Gastrocnemius medialis (tissue), 4 donors: ENCODE measurements at places on chromosomes 13 and 19.

- H3K4me3 ChIP-seq, result no peak overlapping the region
- H3K27me3 ChIP-seq, result no peaks in the 10 kb centered on the region
- no peak overlapping the region for H3K27ac ChIP-seq
Measured at GRCh38 chr19:9075064-9075949, 11.6 kb upstream of the OR1M1 start.

GRCh38 chr13:59495936-59496512, 667.7 kb downstream of the DIAPH3 start:
- no peak overlapping the region for H3K27ac ChIP-seq
- H3K4me3 ChIP-seq, result no peak overlapping the region
- H3K27me3 ChIP-seq, result no peaks in the 10 kb centered on the region
- DNase-seq, result no peak
- H3K4me1 ChIP-seq, result peaks cover 10% of the 10 kb centered on the region

GRCh38 chr19:16825312-16826052, 3.7 kb upstream of the SIN3B start:
- no peaks in the 10 kb centered on the region for H3K36me3 ChIP-seq
- peaks cover 24% of the 10 kb centered on the region for H3K4me1 ChIP-seq
- H3K4me3 ChIP-seq, result peak overlapping the region; percentile 46
- peak overlapping the region; percentile 67 for H3K27ac ChIP-seq
- peak; percentile 23 for DNase-seq

GRCh38 chr19:51820831-51821446, 26.0 kb downstream of the FPR3 start:
- DNase-seq, result no peak
- no peak overlapping the region for H3K4me3 ChIP-seq
- H3K27me3 ChIP-seq, result no peaks in the 10 kb centered on the region
- H3K36me3 ChIP-seq, result no peaks in the 10 kb centered on the region
- no peaks in the 10 kb centered on the region for H3K4me1 ChIP-seq

- no peaks in the 10 kb centered on the region for H3K36me3 ChIP-seq
- no peaks in the 10 kb centered on the region for H3K27me3 ChIP-seq
- peaks cover 16% of the 10 kb centered on the region for H3K4me1 ChIP-seq
- DNase-seq, result no peak
- peak overlapping the region; percentile 9 for H3K27ac ChIP-seq
Measured at GRCh38 chr13:44876782-44877324, 112.4 kb downstream of the NUFIP1 start.

- H3K4me1 ChIP-seq, result no peaks in the 10 kb centered on the region
- no peaks in the 10 kb centered on the region for H3K27me3 ChIP-seq
- no peaks in the 10 kb centered on the region for H3K36me3 ChIP-seq
- no peak overlapping the region for H3K27ac ChIP-seq
- no peak overlapping the region for H3K4me3 ChIP-seq
- DNase-seq, result no peak
Measured at GRCh38 chr13:42494157-42494556, 79.8 kb upstream of the TNFSF11 start.

DNA sequence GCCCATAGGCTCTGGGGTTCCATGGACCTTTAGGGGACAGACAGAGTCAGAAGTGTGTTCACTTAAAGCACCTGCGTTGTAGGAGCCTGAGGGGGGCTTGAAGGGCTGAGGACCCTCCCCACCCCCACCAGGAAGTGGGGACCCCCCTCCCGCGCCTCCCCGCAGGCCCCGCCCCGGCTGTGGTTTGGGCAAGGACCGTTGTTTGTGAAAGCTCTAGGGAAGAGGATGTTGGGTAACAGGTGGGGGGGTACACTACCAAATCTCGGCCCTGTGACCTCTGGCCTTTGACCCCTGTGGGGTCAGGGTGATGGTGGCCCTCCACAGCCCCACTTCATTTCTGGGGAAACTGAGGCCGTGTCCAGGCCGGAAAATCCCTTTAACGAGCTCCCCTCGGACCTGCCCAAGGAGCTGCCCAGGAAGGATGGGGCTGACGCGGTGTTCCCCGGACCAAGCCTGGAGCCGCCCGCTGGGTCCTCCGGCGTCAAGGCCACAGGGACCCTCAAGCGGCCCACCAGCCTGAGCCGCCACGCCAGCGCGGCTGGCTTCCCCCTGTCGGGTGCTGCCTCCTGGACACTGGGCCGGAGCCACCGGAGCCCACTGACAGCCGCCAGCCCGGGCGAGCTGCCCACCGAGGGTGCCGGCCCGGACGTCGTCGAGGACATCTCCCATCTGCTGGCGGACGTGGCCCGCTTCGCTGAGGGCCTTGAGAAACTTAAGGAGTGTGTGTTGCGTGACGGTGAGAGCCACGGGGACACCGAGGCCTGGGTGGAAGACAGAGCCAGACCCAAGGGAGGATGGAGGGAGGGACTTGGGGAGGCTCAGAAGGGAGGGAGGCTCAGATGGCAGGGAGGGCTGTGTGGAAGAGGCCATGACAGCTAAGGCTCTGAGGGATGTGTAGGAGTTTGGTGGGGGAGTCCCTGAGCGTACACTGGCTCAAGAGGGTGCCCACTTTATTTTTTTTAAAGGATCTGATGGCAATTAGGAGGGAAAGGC, 1.3 kb downstream of the ARHGAP45 start:
- no peak for DNase-seq
- H3K27me3 ChIP-seq, result peaks cover 57% of the 10 kb centered on the region
- no peaks in the 10 kb centered on the region for H3K36me3 ChIP-seq
- no peak overlapping the region for H3K27ac ChIP-seq

DNA sequence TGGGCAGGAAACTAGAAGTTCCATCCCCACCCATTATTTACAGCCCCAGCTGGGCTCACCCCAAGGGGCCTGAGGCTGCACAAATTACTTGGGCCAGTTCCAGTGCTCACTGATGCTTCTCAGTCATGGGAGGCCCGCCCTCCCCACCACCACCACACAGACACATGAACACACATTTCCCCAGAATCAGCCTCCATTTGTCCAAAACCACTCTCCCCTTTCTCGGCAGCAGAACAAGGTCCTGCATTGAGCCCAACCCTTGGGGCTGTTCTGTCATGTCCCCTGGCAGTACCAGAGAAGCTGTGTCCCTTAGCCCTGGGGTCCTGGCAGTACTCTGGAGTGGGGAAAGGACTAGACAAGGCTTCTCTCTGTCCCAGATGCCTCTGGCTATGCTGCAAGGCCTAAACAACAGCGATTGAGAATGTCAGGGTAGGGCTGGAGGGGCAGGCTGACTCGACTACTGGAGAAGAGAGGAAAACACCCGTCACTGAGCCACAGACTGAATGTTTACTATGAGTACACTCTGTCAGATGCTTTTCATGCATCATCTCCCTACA, 21.8 kb downstream of the SAMD4B start:
- DNase-seq, result no peak
- no peak overlapping the region for H3K4me3 ChIP-seq
- no peaks in the 10 kb centered on the region for H3K27me3 ChIP-seq
- H3K36me3 ChIP-seq, result peaks cover 42% of the 10 kb centered on the region

GRCh38 chr13:98685146-98685545, 67.3 kb downstream of the SLC15A1 start:
- no peaks in the 10 kb centered on the region for H3K27me3 ChIP-seq
- H3K4me1 ChIP-seq, result no peaks in the 10 kb centered on the region

DNA sequence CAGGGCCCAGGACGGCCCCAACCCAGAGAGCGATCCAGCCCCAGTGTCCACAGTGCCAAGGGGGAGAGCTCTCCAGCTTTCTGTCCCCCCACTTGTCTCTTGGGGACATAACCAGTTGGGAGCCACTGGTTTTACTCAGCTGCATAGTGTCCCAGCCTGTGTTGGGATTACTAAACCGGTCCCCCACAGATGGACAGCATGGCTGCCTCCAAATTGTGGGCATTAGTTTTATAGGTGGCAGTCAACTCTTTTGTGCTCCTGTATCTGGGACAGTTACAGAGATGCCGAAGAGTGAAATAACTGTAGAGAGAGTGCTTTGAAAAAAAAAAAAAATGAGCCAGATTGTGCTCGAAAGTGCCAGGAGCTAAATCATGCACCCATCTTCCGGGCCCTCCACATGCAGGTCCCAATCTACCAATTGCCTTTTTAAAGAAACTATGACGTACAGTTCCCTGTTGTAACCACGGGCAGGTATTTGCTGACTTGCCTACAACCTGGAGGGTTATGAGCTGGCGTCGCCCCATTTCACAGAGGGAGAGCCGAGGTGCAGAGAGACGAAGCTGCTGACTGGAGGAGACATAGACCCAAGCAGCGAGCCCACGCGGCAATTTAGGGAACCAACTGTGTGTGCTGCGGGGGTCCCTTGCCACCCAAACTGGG, 2.4 kb upstream of the NFIC start:
- no peaks in the 10 kb centered on the region for H3K27me3 ChIP-seq
- H3K36me3 ChIP-seq, result no peaks in the 10 kb centered on the region

- no peak for DNase-seq
- H3K4me1 ChIP-seq, result peaks cover 8% of the 10 kb centered on the region
Measured at GRCh38 chr19:2820112-2820702, 539 bp downstream of the ZNF554 start.

GRCh38 chr19:35030257-35031071, at the start of gene SCN1B:
TSS of gene SCN1B (plus strand) at chr19:35030470. CDS start at chr19:35030821, 351 bp downstream.
- H3K4me3 ChIP-seq, result peak within 1 kb of the TSS; percentile 78
- H3K27ac ChIP-seq, result peak within 1 kb of the TSS; percentile 98
- H3K4me1 ChIP-seq, result peaks cover 62% of the 10 kb centered on the region
- H3K27me3 ChIP-seq, result no peaks in the 10 kb centered on the region
- DNase-seq, result peak; percentile 61

GRCh38 chr13:111396457-111396856, 76.0 kb downstream of the TEX29 start:
- no peaks in the 10 kb centered on the region for H3K4me1 ChIP-seq
- H3K4me3 ChIP-seq, result no peak overlapping the region
- no peak overlapping the region for H3K27ac ChIP-seq
- H3K27me3 ChIP-seq, result no peaks in the 10 kb centered on the region
- no peak for DNase-seq
